ENCODE measurements at places on chromosomes 16 and 17.

GRCh38 chr16:27449434-27450195 lies 47.6 kb downstream of the IL21R start:
- DNase-seq, result peak; percentile 79

DNA sequence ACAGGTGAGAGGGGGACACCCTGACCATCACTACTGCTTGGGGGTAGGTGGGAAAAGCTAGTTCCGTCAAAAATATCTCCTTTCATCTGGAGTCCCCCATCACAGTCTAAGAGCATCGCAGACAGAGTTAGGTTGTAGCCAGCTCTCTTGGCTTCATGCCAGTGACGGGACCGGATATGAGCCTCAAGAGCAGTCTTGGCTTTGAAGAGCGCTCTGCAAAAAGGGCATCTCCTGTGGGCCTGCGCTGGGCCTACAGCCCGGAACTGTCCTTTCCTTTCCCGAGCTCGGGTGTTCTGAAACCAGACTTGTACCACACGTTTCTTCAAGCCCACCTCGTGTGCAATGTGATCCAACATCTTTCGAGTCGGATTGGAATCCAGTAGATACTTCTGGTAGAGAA lies 253.6 kb downstream of the ZFHX3 start:
- DNase-seq, result no peak

DNA sequence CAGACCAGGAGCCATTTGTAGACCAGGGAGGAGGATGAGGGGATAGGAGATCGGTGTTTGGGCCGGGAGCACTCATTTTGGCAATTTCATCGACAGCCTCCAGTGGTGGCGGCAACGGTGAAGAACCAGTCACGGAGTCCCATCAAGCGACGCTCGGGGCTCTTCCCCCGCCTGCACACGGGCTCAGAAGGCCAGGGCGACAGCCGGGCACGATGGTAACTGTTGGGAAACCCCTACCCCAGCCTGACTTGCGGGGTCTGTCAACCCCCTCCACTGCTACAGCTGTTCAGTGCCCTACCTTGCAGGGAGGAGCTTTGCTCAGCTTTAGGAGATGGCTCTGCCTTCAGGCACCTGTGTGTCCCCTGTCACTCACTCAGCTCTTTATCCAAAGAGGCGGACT lies 43.0 kb downstream of the OR1D5 start:
- no peak for DNase-seq

- no peak for DNase-seq
These were observed 49.4 kb downstream of the BEAN1 start for GRCh38 chr16:66476328-66477027.

- no peak for DNase-seq
These were observed 10.4 kb downstream of the SLC6A4 start for GRCh38 chr17:30225112-30225511.

DNA sequence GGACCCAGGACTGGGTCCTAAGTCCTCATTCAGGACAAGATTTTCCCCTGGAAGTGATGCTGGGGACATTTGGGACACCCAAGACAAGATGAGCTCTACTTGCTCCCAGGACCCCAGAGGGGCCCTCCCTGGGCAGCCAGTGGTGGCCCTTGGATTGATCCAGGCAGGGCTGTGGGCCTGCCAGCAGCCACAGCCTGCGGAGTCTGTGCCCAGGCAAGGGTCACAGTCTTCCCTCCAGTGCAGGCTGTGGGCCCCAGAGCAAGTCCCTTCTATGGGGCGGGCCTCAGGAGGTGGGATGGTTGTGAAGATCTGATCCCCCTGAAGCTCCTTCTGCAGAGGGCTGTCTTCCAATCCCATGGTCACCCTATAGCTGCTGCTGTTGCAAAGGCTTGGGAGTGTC lies 12.6 kb downstream of the CA7 start:
- no peak for DNase-seq

DNA sequence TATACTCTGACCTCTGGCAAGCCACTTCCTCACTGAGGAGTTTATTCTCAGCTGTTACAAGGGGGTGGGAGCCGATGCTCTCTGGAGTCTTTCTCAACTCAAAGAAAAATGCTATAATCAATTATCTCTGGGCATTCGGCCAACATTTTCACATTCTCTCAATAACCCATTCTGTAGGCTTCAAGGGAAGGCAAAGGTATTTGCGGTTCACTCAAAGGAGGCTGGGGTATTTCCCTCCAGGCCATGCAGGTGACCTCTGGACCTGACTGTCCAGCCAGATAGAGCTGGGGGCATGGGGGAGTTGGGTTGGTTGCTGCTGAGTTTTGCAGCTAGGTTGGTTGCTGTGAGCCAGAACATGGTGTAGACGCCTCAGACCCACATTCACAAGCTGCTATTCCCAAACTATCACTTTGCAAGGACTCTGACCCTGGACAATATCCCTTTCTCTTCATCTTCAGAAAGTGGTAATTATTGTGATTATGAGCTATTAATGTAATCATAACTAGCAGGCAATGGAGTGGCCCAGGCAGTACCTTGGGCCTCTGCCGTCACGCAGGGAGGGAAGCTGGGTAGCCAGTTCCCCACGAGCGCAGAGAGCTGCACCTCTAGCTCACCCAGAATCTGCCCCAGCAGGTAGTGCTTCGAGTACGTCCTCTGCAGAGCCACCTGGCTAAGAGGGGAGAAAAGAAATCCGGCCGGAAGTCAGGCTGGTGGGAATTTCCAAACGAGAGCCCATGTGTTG lies 42.1 kb downstream of the AIPL1 start:
- no peak for DNase-seq

DNA sequence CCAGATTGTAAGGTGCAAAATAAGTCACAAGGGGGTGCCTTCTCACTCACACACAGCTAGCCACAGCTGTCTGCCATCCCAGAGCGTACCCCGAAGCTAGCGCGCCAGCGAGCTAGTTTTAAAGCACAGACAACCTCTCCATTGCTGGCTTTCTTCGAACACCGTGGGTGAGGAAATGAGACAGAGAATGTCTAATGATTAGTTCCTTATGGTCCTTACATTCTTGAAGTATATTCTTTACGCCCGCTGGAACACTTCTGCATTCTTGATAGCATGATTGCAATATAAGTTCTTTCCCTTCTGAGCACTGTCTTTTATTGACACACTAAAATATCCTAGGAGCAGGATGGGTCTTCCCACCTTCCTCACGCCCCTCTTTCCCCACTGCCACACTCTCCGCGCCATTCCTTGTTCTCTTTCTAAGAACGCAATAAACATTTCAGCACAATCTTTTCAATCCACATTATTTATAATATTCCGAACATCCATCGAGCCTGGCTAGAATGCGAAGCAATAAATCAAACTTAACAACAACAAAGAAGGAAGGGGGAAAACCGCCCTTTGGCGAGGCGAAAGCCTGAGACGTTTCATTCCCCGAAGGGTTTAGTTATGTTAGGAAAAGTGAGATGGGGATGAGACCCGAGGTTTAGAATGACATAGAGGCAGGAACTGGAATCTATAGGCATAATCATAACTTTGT lies 251.3 kb downstream of the NTN1 start:
- no peak for DNase-seq

- no peak for DNase-seq
These were observed 10.7 kb upstream of the MRPS23 start for GRCh38 chr17:57860414-57860999.
